ENCODE measurements at places on chromosomes 5 and 9.

GRCh38 chr5:36395260-36395659, 93.6 kb upstream of the RANBP3L start:
- no peak for DNase-seq

DNA sequence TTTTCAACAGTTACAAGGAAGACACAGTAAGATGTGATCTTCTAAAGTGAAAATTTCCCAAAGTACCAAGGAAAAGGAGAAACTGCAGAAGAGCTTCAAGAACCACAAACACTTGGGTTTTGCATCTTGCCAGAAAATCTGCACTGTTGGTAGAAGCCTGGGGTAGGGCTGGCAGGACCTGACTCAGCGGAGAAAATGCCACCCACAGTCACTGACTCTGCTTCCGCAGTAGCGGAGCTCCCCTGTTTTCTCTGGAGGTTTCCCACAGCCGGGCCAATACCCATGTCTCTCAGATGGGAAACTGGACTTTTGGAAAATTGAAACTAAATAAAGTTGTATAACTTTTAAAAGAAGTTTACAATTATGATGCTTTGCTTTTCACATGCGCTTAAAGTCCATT, 104.2 kb downstream of the MEF2C start:
- DNase-seq = no peak

GRCh38 chr9:112719696-112720095, 1.8 kb upstream of the INIP start:
- DNase-seq = no peak

- no peak for DNase-seq
Observed at GRCh38 chr5:138720840-138721239, 32.4 kb upstream of the CTNNA1 start.

DNA sequence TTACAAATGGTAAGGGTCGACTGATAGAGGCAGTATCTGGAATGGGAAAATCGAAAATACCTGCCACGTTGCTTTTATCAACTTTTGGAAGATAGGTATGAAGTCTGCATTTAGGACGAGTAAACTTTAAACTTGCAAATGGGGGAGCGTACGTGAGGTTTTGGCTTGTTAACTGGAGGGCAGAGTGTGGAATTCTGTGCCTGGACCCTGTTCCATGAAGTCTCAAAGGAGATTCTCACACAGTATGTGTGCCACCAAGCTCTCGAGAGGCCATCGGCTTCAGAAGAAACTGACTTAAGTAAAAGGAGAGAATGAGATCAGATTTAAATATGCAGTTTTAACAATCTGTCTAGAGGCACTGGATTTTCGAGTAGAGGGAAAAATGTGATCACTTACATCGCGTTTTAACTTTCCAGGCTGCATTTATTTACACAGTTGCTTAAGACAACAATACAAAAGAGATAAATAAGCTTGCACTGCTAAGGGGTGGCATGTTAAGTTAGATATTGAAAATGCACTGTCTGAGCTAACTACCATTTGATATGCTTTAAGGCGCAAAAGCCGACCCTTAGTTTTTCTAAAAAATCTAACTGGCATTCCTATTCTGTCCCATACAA, 401.6 kb downstream of the EBF1 start:
- DNase-seq = no peak

- DNase-seq = no peak
Observed at GRCh38 chr5:11619339-11620024, 284.8 kb downstream of the CTNND2 start.

DNA sequence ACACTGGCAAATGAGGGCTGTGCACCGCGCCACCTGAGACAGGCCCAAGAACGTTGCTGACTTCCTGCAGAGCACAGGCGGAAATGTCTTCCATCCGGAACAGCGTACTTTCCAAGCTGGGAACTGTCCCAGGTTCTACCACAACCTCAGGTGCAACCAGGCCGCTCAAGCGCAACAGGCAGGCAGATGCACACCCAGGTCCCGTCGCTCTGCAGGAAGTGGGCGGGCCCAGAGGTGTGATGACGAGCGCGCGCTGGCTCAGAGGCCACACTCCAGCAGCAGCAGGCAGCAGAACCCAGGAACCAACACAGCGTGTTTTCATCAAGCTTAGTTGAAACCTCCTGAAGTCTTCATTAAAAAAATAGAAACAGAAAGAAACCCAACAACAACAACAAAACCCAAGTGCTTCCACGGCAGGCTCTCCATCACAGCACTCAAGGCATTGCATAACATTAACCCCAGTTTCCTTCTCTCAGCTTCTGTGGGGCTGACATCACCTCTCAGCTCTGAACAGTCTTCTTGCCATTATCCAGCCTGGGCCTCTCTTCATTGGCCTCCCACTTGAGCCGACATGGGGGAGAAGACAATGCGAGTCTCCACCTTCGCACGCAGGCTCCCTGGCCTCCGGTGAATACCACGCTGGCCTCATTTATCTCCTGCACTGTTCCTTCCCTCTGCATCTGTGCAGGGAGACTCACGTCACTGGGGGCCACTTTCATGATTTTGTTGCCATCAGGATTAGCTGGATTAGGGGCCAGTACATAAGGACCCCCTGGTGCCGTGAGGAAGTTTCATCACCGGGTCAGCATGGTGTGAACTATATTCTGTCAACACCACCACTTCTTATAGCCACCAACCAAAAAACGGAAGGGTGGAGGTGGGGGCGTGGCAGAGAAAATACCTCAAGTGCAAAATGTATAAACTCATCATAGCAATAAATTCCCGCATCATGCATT, 22.1 kb downstream of the PTCH1 start:
- DNase-seq = no peak

GRCh38 chr5:132674671-132675506, 1.1 kb downstream of the IL4 start:
- DNase-seq = no peak

GRCh38 chr5:58188262-58188651, 271.6 kb downstream of the PLK2 start:
- DNase-seq = no peak

DNA sequence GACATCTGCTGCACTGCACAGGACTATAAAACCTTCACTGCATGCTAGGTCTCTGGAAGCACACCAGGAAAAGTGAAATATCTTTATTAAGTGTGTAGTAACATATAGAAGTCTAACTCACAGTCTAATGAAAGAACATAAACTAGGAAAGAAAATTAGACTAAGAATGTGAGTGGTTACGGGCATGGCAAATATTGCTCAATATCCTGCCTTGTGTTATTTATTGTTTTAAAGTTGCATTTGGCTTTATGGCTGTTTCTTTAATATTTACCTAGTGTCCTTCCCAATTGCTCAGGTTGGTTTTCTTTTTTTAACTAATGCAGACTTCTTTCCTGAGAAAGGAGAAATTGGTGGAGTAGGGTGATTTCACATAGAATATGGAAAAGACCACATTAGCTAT, 342.4 kb downstream of the KIAA0825 start:
- DNase-seq = no peak

GRCh38 chr9:35682520-35683315, 7.0 kb downstream of the TPM2 start:
- DNase-seq = no peak

DNA sequence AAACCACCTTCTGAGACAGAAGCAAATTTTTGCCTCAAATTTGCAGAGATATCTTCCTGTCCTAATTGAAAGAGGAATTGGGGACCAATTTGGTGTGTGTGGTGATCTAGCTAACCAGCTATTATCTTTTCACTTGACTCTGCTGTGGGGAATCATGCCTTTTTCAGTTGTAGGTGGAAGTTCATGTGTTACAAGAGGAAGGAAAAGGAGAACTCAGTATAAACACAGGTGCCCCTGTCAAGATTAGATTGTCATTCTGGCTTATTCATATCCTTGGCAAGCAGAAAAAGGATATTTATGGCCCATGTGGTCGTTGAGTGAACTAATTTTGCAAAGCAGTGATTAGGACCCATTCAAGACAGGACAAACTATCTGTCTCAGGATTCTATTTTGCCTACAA, 336.8 kb upstream of the SLC30A5 start:
- no peak for DNase-seq

DNA sequence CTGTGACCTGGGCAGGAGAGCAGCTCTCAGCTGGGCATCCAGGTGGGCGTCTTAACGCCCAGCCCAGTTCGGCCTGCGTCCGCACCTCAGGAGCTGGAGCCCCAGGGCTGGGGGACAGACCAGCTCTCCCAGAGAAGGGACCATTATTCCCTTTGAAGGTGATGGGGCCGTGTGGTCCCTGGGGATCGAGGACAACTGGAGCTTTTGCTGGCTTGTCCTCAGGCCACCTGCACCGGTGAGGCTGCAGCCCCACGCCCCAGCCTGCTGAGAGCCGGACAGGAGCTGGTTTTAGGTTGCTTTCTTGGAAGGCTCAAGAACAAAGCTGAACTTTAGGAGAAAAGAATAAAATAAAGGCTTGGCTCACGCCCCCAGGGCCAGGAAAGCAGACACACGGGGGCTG, 40.9 kb downstream of the NACC2 start:
- no peak for DNase-seq

- DNase-seq = peak; percentile 55
Observed at GRCh38 chr9:131274674-131275331, 1.5 kb downstream of the FAM78A start.

DNA sequence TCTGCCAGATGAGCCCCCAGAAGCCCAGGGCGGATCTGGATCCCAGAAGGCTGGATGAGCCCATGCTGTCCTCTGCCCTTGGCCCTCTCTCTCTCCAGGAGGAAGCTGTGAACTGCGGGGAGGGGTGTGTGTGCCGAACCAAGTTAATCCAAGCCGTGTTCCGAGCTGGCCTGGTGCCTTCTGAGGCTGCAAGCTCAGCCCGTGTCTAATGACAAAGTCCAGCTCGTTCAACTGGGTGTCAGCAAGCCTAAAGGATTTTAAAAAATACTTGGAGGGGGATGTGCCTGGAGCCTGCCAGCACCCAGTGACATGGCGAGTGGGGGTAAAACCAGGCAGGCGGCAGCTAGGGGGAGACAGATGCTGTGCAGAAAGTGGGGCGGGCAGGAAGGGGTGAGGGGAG, 8.0 kb downstream of the STC2 start:
- DNase-seq = no peak

DNA sequence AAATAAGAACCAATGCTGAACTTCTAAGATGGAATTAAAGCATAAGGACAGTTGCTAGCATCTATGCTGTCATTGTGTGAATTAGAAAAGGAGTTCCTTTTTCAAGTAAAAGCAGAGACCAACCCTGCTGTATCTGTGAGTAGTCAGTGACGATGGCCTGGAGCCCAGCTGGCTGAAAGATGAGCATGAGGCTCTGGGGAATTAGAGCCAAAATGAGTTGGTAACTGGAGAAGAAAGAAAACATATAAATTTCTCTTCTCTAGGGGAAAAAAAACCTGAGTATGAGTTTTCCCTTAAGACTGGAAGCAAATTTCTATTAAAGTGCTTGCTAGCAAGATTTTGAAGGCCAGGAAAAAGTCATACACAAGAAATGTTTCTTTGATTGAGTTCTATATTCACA, 1.6 kb upstream of the SPZ1 start:
- DNase-seq = no peak

DNA sequence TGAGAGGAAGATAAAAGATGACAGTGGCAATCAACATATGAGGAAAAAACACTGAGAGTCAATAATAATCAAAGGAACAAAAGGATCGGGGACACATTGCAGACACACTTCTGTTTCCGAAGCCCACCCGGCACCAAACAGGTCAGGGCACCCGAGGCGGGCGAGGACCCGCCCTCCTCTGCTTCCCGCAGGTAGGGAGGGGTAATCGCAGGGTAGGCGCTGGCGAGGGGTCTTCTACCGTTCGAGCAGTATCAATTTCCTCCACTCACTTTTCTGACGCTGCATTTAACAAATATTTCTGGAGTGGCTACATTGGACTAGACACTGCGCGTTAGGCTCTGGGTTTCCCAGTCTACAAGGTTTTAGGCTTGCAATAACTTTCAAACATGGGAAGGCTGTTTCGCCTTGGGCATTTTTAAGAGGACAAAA, 1.3 kb downstream of the TXN start:
- no peak for DNase-seq

DNA sequence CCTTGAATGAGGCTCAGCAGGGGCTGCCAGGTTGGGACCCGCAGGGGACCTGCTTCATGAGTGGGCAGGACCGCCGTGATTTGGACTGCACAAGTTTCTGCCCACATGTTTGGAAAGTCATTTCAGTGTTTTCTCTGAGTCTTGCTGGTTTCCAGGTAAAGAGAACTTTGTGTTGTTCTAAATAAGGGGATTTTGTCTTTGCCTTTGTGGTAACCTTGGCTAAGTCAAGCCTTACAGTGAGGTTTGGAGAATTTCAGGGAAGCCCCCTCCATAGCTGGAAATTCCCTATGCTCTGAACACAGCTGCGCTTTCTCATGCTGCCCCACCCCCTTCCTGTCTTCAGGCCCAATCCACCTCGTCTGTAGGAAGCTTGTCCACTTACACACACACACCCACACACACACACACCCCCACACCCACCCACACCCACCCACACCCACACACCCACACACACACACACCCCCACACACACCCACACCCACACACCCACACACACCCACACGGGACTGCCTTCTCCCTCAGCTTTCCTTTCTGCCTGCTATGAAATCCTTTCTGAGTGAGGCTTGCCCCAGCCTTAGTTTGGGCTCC, 270.1 kb downstream of the HSPA4 start:
- DNase-seq = no peak

GRCh38 chr9:137046088-137046787, at the start of gene NPDC1:
Gene NPDC1 (minus strand): TSS chr9:137046177. CDS start chr9:137045989, 188 bp downstream.
- peak; percentile 52 for DNase-seq

DNA sequence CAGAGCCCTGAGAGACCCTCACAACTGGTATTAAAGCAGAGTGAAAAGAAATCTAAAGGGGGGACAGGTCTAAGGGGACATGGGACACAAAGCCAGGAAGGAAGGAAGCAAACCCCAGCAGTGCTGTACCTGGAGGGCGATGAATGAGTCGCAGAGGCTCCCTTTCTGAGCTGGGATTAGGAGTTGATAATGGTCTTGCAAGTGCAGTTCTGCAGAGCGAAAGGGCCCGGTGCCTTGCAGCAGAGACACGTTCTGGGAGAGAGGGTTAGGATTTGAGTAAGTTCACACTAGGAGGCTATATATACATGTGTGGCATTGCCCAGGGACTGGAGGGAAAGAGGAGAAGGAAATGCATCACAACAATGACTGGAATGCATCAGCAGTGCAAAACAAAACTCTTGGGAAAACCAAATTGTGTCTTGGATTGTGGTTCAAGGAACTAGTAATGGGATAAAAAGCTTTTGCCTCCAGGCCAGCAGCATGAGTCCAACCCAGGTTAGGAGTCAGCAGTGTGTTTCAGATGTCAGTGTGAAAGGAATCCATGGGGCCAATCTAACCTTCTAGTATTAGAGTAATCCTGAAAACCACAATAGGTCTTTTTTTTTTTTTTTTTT, 38.8 kb upstream of the LIFR start:
- no peak for DNase-seq

DNA sequence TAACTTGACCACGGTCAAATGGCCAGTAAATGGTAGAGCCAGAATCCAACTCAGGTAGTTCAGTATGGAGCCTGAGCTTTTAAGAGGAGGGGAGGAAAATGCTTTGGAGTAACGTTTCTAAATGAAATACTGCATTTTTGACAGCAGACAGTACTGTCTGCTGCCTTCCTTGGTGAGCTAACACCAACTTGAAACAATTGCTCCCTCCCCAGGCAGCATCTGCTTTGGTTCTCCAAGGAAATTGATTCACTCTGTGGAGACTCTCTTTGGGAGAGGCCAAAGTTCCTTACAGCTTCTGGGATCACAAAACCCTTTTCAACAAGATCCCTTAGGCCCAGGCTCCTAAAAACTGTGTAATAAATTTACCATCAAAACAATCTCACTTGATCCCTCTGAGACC, 75.2 kb upstream of the SSBP2 start:
- DNase-seq = no peak

Data from hematopoietic multipotent progenitor cell treated with erythropoietin and hydrocortisone succinate and interleukin-3 and kit ligand, for 15 days (in vitro differentiated cells).